Right renal pelvis (tissue), 4 donors: ENCODE measurements at places on chromosomes 1 and 21.

DNA sequence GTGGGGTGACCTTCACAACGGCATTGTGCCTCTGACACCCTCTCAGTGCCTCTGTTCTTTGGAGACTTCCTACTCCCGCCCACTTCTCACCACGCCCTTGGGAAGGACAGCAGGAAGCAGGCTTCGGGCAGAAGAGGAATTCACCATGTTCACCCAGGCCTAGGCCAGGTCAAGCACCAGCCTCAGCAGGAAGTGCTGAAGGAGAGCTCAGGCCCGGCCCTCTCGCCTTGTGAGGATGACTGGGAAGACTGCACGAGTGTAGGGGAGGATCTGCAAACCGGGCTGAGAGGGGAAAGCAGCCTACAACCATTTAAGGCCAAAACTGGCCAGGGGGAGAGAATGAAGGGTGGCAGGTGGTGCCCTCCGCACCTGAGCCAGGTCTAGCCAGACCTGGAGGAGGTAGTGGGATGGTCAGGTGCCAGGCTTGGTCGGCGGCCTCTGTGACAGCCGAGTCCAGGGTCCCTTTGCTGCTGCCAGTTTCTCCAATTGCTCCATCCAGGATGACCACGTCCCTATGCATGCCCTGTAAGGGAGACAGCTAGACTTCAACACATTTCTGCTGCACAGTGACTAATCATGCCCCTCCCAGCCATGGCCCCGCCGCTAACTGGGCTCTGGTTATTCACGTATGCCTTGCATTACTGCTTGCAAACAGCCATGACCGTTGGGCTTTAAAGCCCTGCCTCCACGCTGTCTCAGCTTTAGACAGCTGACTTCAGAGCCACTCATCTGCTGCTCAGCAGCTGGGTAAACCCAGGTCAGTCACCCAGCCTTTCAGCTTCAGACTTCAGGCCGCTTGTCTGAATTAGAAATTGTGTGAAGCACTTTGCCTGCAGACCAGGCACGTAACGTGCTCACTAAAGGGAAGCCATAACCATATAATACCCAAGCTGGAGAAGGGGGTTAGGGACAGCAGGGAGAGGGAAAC is 8.9 kb downstream of the MRTO4 start:
- DNase-seq = no peak

DNA sequence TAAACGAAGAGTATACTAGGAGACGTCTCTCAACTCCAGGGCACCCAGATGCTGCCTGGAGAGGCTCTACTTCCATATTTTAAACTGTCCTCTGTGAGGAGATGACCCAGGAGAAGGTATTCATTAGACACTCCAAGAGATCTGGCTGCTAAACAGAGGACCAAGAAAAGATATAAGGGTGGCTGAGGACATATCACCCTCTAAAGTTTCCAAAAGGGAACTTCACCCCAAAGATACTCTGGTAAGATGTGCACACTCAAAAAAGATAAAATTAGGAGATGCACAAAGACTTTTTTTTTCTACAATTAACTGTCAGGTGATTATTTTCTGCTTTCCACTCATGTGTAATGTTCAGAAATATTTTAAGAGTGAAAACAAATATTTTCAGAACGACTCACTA is 1.4 kb downstream of the ZNF670 start:
- no peak for DNase-seq

GRCh38 chr1:21149855-21150432 is 26.8 kb downstream of the EIF4G3 start:
- no peak for DNase-seq

- DNase-seq = no peak
Observed at GRCh38 chr1:27343639-27344025, 1.8 kb downstream of the SYTL1 start.

GRCh38 chr1:208604295-208604694 is 360.1 kb upstream of the PLXNA2 start:
- no peak for DNase-seq

DNA sequence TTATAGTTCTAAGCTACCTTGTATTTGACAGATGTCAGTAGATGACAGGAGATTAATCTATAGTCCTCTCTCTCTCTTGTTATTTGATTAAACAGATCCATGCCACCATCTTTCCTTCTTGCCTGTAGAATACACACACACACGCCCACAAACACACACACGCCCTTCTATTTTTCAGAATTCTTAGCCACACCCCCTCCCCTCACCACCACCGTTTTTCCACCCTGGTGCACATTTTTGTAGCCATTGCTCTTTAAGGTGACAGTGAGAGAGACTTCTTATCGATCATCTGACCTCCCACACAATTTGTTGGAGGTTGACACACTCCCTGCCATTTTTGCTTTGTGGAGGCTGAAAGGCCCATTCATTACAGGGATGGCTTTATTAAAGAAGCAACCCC is 123.2 kb downstream of the NTNG1 start:
- no peak for DNase-seq

GRCh38 chr1:58844176-58844575 is 60.3 kb upstream of the JUN start:
- no peak for DNase-seq

DNA sequence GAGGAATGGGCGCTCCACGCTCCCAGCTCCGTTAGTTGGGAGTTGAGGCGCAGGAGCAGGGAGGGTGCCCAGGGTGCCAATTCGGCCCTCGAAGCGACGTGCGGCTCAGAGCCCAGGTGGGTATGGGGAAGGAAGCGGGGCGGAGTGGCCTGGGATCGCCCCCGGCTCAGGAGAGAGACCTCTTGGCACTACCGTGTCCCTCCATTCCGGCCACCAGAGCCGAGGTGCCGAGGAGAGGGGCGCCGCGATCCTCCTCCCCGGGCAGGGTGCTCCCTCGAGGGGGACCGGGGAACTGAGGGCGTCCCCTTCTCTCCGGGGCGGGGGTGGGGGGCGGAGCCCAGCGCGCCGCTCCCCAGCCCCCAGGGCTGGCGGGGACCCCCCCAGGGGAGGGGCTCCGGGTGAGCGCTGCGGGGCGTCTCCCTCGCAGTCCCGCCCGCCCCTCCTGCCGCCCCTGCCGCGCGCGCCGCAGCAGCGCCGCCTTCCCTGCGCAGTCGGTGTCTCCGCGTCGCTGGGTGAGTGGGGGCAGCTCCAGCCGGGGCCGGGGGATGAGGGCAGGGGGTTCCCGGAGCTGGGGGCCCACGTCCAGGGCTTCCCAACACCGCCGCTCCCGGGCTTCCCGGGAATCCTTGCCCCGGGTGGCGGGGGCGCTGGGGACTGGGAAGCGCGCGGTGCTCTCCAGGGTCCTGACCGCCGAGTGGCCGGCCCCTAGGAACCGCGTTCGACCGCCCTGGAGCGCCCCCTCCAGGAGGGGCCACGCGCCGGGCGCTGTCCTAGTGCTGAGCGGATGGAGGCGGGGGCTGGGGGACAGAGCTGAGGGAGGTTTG is at the start of gene HPCA:
TSS of gene HPCA (plus strand) at position 488 of the 824 bp plus-strand sequence. CDS start 2,408 bp downstream, outside the sequence.
- no peak for DNase-seq

DNA sequence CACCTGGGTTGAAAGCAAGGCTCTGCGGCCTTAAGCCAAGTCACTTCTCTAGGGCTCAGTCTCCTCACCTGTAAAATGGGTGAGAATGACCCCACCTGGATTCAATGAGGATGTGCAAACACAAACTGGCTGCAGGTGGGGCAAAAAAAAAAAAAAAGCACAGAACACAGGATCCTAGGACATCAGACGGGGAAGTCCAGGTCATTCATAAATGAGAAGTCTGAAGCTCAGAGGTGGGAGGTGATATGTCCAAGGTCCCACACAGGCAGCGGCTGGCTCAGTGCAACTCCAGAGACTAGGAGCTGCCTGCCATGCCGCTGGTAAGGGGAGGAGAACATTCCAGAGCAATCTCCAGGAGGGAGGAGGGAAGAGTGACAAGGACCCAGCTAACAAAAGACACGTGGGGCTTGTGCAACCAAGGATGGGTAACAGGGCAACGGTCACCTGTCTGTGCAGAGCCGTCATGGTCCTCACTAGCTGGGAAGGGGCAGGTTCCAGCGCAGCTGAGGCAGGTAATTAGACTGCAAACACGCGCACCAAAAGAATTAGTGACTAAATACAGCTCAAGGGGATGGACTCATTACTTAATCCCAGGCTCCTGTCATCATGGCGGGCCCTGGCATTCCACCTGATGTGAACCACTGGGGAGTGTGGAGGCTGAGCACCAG is 19.5 kb downstream of the IFFO2 start:
- no peak for DNase-seq

GRCh38 chr1:236535662-236536161 is 11.9 kb downstream of the LGALS8 start:
- DNase-seq = no peak

- DNase-seq = no peak
Observed at GRCh38 chr1:162021124-162021523, 2.5 kb downstream of the OLFML2B start.

GRCh38 chr1:4965346-4966075 is 311.1 kb downstream of the AJAP1 start:
- no peak for DNase-seq

GRCh38 chr1:212857992-212858460 is at the start of gene FLVCR1:
Gene FLVCR1 (plus strand): TSS chr1:212858275. CDS start chr1:212858453, 178 bp downstream.
- peak; percentile 89 for DNase-seq

- no peak for DNase-seq
Observed at GRCh38 chr21:29230551-29231261, 68.0 kb upstream of the BACH1 start.

DNA sequence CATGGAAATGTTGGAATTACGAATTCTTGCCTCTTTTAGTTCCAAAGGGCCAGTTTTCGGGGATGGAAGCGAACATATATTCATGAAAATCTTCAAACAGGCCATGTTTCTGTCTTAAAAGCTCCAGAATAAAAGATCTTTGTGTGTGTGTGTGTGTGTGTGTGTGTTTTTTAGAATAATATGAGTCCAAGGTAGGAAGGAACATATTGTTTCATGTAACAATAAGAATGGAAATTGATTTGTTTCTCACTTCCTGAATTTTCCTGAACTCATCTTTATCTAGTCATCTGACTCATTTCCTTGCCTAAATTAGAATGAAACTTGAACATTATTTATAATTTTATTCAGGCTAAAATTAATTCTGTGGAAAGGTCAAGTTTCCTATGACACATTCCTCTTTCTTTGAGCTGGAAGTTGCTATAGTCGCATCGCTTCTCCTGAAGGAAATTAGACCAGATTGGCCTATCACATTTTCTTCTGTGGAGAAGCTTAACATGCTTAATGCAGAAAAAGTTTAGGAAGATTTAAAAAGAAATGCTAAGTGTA is 805.1 kb upstream of the ADAMTS5 start:
- DNase-seq = no peak

DNA sequence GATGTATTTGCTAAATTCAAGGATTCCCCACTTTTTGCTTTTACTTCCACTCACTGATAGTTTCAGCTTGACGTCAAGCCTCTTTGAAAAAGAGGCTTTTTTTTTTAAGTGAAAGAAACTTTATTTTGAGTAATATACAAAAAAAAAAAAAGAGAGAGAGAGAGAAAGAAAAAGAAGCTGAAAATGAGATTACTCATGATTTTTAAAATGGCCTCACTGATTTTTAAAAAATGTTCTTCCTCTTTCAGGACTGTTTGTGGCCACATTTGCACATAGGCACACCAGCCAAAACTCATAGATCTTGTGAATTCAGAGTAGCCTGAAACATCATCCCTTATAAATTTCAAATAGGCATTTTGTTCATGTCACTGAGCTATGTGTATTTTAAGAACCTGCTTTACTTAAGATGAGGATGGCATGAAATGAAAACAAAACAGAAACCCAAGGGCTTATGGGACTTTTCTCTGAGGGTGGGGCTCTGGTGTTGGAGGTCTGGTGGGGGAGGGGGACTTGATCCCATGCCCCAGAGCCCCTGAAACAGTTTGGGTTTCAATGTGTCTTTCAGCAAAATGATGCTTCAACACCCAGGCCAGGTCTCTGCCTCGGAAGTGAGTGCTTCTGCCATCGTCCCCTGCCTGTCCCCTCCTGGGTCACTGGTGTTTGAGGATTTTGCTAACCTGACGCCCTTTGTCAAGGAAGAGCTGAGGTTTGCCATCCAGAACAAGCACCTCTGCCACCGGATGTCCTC is 6.1 kb downstream of the ATF3 start:
- no peak for DNase-seq

DNA sequence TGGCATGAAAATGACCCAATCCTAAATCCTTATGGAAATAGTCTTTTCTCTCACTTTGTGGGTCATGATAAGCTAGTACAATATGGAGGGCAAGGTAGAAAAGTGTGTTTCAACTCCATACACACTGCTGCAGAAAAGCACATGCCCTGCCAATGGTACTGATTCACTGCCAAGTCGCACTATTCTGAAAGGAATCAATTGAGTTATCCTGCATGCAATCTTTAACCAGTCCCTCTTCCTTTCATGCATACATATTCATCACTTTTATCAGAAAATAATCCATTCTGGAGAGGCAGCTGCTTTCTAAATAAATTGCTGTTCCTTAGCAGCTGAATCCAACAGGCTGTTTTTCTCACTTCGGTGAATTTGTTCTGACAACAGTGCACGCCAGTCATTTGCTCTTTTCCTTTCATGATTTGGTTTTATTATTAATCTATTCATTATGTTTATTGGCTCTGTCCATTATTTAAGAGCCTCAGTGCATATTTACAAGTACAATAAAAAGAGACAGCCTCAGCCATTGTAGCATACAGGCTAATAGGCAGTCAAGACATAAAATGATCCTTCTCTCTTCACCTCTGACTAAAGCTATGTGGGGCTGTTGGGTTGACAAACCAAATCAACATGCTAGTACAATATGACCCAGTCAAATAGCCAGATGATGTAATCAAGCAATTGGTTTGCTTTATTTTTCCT is 108.8 kb downstream of the CHD1L start:
- no peak for DNase-seq

- no peak for DNase-seq
Observed at GRCh38 chr21:27258742-27259448, 292.0 kb upstream of the ADAMTS5 start.
